ENCODE measurements at places on chromosomes 6 and 20.

GRCh38 chr6:111432511-111432910 lies 50.5 kb downstream of the REV3L start:
- no peak overlapping the region for H3K4me3 ChIP-seq
- DNase-seq = no peak
- peaks cover 5% of the 10 kb centered on the region for H3K36me3 ChIP-seq
- H3K27me3 ChIP-seq = no peaks in the 10 kb centered on the region

DNA sequence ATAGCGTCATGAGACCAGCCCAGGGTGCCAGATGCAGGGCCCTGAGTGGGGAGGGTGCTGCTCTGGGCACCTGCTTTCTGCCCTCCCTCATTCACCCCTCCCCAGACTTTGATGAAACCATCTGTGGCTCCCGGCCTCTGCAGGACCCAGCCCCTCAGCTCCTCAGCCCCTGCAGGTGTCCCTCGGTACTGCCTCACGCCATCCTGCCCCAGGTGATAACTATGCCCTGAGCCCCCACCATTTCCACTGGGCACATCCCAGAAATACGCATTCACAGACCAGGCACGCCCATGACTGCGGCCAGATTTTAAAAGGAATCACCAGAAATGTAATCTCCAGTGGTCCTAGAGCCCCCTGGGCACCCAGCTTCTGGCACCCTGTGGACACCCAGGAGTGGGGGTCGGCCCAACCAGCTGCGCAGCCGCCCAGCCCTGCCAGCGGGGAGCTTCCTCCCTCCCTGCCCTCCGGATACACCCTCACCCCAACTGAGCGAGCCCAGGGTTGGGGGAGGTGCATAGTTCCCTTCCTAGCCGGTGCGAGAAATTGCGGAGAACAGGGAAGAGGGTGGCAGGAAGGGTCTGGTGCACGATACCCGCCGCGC lies 615 bp upstream of the NTSR1 start:
- H3K36me3 ChIP-seq = no peaks in the 10 kb centered on the region
- no peak for DNase-seq
- no peak overlapping the region for H3K27ac ChIP-seq
- H3K4me1 ChIP-seq = peaks cover 8% of the 10 kb centered on the region
- H3K27me3 ChIP-seq = peaks cover 18% of the 10 kb centered on the region

DNA sequence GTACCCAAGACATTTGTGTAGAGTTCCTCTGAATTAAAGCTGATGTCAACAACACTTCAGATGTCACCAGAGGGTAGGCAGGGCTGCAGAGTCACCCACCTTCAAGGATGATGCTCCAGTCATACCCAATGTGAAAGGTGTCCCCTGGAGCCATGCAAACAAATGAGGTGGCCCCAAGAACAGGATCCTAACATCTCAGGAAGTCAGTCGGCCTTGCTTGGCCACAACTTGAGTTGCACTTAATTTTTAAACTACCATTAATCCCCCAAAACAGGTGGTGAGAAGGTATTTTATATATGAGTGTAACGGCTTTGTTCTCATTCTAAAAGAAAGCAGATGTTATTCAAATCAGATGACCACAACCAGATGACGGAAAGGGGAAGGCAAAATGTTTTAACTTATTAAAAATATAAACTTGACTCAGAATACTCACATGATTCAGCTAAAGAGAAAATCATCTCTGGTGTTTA lies 21.1 kb upstream of the SERPINB1 start:
- no peaks in the 10 kb centered on the region for H3K27me3 ChIP-seq
- DNase-seq = no peak
- H3K4me1 ChIP-seq = peaks cover 52% of the 10 kb centered on the region
- H3K36me3 ChIP-seq = no peaks in the 10 kb centered on the region

DNA sequence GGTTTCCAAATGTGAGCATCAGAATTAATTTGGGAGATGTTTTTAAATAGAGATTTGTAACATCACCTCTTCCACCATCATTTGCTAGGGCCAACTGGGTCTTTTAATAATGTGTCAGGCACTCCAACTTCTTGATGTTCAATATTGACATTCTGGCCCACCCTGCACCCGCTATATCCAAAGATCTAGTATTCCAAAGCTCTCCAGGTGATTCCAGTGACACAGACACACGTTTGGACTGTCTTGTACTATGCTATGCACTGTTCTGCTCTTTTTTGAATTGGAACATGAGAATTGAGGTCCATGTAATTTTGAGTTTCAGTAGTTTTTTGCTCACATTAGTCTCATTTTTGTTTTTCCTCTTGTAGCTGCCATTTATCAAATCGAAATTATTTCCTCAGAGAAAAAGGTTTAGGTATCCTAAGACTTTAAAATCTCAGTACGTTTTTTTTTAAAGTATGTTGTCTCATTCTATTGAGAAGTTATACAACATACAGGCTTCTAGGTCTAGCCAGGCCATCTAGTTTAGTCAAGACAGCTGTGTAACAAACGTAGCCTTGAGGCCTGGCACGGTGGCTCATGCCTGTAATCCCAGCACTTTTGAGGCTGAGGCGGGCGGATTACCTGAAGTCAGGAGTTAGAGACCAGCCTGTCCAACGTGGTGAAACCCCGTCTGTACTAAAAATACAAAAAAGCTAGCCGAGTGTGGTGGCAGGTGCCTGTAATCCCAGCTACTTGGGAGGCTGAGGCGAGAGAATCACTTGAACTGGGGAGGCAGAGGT lies 3.1 kb downstream of the BICRAL start:
- H3K27me3 ChIP-seq = no peaks in the 10 kb centered on the region
- H3K4me1 ChIP-seq = peaks cover 37% of the 10 kb centered on the region
- DNase-seq = no peak
- no peak overlapping the region for H3K4me3 ChIP-seq
- H3K27ac ChIP-seq = no peak overlapping the region

- no peak overlapping the region for H3K4me3 ChIP-seq
- H3K36me3 ChIP-seq = peaks cover 12% of the 10 kb centered on the region
- H3K27me3 ChIP-seq = no peaks in the 10 kb centered on the region
Measured at GRCh38 chr20:34427331-34427730, 64.3 kb downstream of the ITCH start.

Measured in T-helper 17 cell (primary cell).